ENCODE measurements at places on chromosomes 12 and 14.

DNA sequence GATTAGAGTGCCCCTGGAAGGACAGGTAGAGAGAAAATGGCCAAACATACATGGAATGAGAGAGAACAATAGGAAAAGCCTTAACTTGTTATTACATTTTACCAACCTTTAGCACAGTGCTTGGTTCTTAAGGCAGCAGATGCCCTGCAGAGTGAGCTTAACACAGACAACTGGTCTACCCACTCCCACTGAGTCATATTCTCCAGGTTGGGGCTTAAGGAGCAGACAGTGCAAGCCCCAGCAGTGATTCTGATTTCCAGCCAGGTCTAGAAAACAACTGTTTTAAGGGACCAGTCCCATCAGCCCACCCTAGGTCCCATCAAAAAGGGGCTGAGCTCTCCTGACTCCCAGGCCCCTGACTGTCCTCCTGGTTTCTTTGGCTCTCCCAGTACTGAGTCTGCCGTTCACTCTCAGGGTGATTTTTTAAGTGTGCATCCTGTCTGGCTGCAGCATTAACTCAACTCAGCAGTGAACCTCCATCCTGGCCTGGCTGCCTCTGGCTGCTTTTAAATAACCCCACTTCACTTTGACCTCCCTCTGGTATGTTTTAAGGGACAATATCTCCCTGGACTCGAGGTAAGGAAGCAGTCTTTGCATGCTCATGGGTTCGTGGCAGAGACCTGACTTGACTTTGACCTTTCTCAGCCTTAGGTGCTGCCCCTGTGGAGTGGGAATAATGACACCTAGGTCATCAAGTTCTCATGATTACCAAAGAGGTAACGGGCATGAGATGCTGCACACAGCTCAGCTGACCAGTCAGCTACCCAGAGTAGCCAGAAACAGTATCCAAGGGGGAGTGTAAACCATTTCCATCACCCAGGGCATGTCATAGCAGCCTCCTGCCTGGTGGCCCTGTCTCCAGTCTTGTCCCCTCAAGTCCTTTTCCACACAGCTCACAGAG is 210.7 kb upstream of the PWP1 start:
- DNase-seq: no peak

GRCh38 chr12:53078425-53079225 is 565 bp downstream of the SPRYD3 start:
- no peak for DNase-seq

DNA sequence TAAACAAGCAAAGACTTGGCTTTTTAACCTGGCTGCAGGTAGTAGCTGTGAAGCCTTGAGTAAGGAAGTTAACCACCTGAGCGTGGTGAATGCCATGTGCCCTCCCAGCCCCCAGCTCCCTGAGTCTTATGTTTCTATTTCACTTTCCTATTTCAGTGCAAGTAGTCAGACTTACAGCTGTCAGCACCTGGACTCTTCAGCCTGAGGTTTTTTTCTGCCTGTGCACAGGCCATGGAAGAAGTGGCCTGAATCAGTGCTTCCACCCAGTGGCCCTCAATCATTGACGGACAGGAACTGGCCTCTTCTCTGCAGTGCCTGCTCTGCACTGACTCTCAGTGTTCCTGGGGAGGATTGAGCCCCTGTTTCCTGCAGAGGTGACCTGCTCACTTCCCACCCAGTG is 796.4 kb downstream of the MED13L start:
- no peak for DNase-seq

DNA sequence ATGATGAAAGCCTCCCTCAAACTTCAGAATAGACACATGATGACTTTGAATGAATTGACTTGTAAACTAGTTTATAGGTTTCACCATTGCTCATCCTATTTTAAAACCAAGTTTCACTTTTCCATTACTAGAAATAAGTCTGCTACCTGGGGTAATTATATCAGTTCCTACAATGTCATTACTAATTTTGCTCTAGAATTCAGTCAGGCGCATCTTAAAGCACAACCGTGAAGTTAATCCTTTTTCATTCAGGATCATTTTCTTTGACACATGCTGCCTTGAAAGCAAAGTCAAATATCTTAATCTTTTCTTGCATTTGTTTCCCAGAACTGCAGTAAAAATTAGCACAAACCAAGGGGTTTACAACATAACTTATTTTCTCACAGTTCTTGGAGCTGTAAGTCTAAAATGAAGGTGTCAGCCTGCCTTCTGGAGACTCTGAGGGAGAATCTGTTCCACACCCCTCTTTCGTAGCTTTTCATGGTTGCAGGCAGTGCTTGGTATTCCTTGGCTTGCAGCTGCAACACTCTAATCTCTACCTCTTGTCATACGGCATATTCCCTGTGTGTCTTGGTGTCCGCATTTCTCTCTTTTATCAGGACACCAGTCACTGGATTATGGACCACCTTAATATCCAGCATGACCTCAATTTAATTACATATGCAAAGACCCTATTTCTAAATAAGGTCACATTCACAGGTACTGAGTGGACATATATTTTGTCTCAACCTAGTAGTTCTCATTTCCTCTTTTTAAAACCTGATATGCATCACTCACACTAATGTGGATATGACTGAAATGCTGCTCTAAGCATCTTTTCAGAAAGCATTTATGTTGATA is 114.3 kb upstream of the PDZRN4 start:
- DNase-seq: no peak
